ENCODE measurements at places on chromosomes 3 and 15.

DNA sequence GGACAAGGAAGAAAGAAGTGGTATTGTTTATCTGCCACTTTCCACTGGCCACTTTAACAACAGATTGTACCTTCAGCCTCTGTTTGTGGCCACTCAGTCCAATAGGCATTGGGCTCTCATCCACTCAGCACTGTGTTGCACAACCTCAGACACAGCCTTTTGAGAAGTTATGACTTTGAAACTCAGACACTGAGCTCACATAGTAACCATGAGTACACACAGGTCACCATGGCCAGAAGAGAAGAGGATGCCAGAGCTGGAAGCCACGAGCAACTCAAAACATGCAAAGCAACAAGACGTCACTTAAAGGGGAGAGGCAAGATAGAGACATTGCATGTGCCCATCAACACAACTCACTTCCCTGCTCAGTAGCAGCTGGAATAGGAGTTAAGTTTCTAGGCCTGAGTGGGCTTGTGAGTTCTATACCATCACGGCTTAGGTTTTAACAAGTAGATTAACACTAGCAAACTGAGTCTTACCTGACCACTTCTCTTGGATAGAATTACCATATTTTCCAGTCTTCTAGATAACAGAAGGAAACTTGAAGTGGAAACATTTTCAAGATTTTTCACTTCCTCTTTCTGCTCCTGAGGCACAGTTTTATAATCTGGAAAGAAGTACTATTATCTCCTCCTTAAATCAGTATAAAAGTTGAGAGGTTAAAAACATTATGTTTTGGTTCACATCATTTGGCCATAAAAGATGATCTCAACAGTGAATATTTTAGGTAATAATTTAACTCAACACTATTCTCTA lies 103.5 kb downstream of the IMPG2 start:
- peak; percentile 86 for DNase-seq

GRCh38 chr3:13538520-13539291 lies 10.2 kb upstream of the FBLN2 start:
- DNase-seq: no peak

DNA sequence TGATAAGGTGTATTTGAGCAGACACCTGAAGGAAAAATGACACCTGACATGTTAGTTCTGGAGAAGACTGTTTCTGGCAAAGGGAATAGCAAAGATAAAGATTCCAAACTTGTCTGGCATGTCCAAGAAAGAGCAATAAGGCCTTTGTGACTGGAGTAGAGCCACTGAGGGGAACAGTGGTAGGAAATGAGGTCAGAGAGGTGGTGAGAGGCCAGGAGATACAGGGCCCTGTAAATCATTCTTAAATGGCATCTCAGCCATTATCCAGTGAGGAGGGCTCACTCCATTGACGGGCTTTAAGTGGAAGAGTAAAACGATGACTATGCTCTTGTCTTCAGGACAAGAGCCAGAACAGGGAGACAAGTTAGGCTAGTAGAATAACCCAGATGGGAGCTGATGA lies 4.5 kb downstream of the SLC49A4 start:
- no peak for DNase-seq

DNA sequence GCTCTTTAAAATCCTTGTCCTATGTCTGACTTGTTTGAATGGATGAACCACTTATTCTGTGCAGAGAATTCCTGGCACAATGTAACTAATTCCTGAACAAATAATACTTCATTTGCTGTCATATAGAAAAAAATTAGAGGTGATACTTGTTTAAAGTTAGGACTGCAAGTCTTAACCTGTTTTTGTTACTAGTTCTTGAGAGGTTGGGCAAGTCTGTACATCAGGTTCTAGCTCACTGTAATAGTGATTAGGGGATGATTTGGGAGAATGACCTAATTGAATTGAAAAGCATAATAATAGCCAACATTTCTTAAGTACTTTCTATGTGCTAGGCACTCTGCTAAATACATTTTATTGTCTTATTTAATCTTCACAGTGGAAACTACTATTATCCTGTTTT lies 49.3 kb downstream of the GMPS start:
- no peak for DNase-seq
